Stimulated activated CD8-positive, alpha-beta memory T cell treated with anti-CD3 and anti-CD28 coated beads, Interleukin-7, amount 100 ng/mL, for 48 hours (primary cell): ENCODE measurements at places on chromosomes 1 and 21.

DNA sequence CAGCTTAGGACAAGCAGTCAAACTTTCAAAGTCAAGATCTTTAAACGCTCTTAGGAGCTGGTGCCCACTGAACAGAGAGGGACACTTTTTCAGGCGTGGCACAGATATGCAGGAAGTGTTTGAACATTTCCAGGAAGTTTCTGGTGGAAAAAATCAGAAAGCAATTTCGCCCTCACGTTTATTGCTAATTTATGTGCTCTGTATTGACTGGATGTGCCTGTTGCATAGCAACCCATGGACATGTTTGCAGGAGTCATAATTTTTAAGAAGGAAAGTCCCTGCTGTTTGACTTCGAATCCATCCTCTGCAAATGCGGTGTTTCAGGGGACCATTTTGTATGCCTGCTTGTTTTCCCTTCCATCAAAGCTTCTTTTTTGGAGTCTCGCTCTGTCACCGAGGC lies 239.9 kb upstream of the IRF2BP2 start:
- DNase-seq, result no peak

GRCh38 chr1:93757256-93758036 lies 75.8 kb upstream of the BCAR3 start:
- DNase-seq, result no peak

GRCh38 chr1:14328685-14329084 lies 269.8 kb upstream of the KAZN start:
- no peak for DNase-seq

- DNase-seq, result no peak
Observed at GRCh38 chr1:223261914-223262313, 102.1 kb downstream of the SUSD4 start.

- DNase-seq, result no peak
Observed at GRCh38 chr1:178451529-178451928, 45.2 kb downstream of the CLEC20A start.

GRCh38 chr1:206933333-206933945 lies 11.7 kb upstream of the FCMR start:
- DNase-seq, result peak; percentile 50
